Jurkat, Clone E6-1 (cell line): ENCODE measurements at places on chromosomes 5 and 9.
A peak's percentile ranks its signal among the peaks of the same experiment; 100 is the strongest.

GRCh38 chr5:166032601-166033000 lies 2258.8 kb upstream of the WWC1 start:
- no peak for DNase-seq

- no peak for DNase-seq
Observed at GRCh38 chr9:98576354-98576753, 132.4 kb downstream of the GABBR2 start.

- DNase-seq = no peak
Observed at GRCh38 chr9:98364086-98364485, 108.6 kb upstream of the TBC1D2 start.

DNA sequence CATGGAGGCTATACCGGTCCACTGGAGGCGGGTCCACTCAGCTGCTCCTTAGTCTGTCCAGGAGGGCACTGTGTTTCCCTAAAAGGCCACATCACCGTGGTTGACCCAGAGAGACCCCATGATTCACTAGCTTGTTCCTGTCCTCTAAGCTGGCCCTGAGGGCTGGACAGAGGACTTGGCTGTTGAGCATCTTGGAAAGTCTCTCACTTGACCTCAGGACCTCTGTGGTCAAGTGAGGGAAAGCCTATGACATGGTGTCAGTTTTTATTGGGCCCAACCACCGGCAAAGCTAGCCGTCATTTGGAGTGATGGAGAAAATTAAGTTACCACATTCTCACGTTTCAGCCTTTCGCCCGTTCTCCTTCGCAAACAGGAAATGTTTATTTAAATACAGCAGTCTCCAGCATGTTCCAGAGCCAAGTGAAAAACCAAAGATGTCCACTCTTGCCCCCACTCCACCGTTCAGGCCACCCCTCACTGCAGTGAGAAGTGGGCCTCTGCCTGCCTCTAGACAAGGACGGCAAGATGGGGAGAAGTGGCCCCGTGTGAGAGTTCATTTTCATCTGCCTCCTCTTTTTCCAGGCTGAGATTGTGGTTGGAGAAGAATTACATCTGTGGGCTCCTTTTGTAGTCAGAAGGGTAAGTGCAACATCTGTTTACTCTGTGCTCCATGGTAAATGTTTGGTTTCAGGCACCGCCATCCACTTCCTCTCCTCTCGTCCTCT lies 4.4 kb downstream of the SLIT3 start:
- DNase-seq = no peak

GRCh38 chr5:149264439-149265067 lies 7.1 kb upstream of the AFAP1L1 start:
- DNase-seq = peak; percentile 64

DNA sequence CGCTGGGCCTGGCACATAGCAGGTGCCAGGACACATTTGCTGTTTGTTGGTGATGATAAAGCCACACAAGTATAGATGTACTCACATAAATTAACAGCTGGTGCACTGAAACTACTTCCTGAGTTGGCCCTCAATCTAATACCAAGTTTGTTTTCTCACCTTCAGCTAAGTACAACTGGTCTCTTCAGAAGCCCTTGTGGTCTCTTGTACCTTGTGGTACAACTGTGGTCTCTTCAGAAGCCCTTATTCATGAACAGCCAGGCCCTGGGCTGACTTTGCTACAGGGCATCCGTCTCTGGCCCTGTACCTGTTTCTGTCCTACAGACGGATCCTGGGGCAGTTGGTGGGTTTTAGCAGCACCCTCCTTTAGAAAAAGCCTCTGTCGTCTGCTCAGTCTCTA lies 81.5 kb downstream of the DAB2IP start:
- peak; percentile 89 for DNase-seq

DNA sequence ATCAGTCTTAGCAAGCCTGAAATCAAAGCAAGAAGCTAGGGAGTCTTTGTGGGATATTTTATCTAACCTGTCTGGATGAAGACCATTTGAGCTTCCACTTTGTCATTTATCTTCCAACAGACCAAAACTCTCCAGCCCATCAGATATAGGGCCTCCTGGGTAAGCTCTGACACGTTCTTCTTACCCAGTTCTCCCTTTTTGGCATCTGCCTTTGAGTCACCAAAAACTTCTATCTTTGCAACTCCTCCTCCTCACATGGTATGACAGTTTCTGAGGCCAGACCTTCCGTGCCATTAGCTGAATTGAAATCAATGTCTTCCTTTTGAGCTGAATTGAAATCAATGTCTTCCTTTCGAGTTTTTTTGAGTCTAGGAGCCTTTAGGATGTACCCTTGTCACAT lies 156.6 kb upstream of the SPRY4 start:
- no peak for DNase-seq

DNA sequence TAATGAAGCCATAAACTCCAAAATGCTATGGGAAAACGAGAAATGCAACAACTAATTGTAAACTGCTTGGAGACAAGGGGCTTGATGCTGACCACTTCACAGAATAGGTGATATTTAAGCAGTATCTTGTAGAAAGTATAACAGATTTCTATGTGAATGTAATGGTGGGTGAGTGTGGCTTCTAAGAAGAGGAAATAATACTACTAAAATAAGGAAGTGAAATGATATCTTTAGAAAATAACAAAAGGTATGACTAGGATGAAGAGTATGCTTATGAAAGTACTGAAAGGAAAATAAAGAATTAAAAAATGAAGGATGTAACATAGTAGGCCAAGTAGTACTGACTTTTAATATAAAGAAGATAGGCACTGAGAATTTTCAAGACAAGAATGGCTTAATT lies 94.2 kb downstream of the AGTPBP1 start:
- DNase-seq = no peak

- DNase-seq = no peak
Observed at GRCh38 chr5:178580271-178580955, 9.8 kb downstream of the COL23A1 start.

- no peak for DNase-seq
Observed at GRCh38 chr5:123098767-123099513, 9.9 kb downstream of the PRDM6 start.

DNA sequence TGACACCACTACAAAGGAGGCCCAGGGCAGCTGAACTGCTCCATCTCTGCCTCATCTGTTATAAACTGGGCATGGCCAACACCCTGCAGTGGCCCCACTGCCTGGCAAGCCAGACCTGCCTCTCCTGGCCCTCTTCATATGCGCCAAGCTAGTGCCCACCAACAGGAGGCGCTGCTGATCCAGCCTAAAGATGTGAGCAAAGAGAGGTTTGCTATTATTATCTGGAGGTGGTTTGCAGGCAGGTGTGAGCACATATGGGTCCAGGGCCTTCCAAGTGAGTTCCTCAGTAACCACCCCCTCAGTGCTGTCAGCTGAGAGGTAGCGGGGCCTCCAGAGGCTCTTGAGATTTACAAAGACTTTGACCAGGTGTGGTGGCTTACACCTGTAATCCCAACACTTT lies 232.2 kb downstream of the SYK start:
- DNase-seq = peak; percentile 71

GRCh38 chr9:72494051-72494450 lies 27.4 kb upstream of the TMC1 start:
- no peak for DNase-seq

- DNase-seq = no peak
Observed at GRCh38 chr5:42491699-42492098, 68.5 kb downstream of the GHR start.

DNA sequence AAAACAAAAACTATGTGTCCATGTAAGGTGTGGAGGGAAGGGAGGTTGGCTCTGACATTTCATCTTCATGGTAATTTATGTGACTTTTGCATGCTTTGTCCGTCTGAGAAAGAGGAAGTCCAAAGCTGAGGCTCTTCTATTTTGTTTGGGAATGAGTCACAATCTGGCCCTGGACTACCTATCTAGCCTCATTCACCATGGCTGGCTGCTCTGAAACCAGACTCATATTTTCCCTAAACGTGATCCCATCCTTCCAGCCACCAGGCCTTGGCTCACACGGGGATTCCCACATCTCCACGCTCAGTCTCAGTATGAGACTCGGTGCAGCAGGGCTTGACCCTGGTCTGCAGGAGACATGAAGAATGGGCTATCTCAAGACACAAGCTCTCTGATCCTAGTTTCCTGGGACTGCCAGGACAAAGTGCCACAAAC lies 672.8 kb downstream of the ACTL7B start:
- no peak for DNase-seq

DNA sequence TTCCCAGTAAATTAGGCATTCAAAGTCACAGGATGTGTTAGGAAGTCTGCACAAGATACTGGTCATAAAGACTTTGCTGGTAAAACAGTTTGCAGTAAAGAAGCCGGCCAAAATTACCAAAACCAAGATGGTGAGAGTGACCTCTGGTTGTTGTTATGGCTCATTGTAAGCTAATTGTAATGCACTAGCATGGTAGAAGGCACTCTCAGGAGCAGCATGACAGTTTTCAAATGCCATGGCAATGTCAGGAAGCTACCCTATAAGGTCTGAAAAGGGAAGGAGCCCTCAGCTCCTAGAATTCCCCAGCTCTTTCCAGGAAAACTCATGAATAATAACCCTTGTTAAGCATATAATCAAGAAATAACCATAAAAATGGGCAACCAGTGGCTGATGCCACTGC lies 64.3 kb upstream of the TNC start:
- DNase-seq = no peak

DNA sequence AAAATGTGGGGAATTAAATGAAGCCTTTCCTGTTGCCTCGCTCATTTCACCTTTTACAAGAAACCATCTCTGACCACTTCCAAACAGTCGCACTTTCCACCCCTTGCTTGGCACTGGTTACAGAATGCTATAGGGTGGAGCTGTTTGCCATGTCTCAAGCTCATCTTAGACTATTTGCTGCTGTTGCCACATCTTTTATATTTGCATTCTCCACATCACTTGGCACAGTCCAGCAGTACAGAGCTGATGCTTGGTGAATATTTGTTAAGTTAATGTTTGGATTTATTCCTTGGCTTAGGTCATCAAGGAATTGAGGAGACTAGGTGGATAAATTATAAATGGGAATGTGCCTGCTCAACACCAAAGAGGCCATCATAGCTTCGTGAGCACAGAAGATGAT lies 53.2 kb downstream of the GNA14 start:
- no peak for DNase-seq

- no peak for DNase-seq
Observed at GRCh38 chr9:2815661-2816060, 28.2 kb downstream of the PUM3 start.

- peak; percentile 88 for DNase-seq
Observed at GRCh38 chr5:43037636-43038495, 2.3 kb downstream of the ANXA2R start.

DNA sequence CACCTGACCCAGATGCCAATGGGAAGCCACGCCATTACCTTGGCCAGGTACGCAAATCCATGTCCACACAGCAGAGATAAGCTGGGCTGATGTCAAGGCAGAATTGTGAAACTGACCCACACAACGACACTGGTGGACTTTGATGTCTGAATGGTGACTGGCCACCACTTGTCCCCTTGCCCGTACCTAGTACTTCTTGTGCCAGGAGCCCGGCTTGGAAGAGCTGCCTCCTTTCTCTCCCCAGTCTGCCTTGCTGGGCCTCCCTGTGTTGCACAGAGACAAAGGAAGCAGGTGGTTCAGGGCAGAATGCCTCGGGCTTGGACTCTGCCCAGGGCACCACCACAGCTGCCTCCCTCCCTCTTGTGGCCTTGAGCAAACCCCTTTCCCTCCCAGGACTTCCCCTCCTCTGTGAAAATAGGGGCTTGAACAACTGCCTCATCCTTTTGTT lies 23.3 kb downstream of the PTGES2 start:
- peak; percentile 75 for DNase-seq
